Hematopoietic multipotent progenitor cell treated with erythropoietin and hydrocortisone succinate and interleukin-3 and kit ligand, for 6 days (in vitro differentiated cells): ENCODE measurements at places on chromosomes 7 and 10.

DNA sequence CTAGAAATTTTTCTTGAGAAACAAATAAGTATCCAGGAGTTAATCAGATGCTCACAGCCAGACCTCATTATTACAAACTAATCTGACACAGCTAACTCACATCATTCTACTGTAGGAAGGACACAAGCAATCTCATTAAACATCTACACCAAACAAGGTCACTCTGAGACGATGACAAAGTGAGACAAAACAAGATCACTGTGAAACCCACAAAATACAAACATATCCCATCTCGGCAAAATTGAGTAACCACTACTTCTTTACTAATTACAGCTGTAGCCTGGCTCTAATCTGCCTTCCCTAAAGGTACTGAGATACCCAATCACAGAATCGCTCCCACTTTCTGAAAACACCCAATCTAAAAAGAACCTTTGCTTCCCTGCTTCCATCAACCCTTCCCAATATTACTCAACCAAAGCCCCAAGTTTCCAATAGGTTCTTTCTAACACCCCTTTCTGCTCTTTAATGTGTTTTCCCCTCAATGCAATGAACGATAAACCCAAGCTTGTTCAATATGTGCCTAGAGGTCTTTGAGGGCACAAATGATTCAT, 26.9 kb downstream of the CCDC6 start:
- no peak for DNase-seq

DNA sequence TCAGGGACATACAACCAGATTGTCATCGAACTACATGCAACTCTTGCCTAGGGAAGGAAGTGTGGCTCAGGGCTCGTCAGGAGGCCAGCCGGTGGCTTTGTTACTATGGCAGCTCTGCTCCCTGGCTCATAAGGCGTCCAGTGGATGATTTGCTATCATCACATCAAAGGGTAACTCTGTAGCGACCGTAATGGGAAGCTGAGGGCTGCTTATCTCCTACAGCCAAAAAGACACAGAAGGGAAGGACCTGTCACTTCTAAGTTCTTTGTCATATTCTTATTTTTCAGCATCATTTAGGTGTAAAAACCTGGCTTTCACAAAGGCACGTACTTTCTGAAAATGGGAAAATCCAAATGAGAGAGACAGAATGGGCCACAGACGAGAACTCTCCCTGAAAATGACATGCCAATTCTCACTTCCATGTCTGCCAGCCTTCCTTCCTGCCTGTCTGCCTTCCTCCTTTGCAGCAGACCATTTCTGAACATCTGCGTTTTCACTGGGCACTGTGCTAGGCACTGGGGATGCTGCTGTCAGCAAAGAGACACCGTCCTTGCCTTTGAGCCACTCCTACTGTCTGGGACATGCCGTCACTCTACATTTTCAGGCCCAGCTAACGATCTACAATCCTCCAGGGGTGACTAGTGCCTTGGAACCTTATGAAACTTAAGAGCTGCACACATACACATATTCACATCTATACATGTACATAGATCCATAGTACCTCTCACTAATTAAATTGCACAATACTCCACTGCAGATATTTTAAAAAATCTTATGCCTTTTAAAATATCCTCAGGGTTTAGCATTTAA, 26.9 kb downstream of the ENKUR start:
- DNase-seq: peak; percentile 81

DNA sequence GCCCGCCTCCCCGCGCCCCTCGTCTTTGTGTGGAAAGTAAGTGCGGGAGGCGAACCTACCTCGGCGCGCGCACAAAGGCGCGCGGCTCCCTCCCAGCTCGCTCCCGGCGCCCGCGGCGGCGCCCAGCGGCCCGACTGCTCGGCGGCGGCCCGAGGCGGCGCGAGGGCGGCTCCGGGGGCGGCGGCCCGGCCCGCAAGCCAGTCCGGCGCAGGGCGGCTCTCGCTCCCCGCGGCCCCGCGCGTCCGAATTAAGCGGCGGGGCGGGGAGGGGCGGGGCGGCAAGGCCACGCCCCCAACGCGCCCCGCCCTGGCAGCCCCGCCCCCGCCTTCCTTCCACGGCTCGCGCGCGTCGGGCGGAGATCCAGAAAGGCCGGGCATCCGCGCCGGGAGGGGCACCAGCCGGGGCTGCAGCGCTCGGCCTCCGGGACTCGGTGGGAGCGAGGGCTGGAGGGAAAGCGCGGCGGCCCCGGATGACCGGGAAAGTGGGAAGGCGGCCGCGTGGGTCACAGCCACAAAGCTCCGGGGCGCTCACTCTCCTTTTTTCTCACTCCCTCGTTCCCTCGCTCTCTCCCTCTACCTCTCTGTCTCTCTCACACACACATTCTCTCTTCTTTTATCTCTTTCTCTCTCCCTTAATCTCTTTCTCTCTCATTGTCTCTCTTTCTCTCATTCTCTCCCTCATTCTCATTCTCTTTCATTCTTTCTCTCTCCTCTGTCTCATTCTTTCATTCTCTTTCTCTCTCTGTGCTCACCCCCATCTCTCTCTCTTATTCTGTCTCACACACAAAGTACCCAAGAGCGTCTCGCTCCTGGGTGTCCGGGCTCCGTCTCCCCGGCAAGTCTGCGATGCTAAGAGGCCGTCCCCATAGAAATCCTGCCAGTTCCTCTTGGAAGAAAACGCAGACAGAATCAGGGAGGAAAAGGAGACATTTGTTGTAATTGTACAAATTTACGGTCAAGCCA, 170.2 kb downstream of the FAM107B start:
- DNase-seq: peak; percentile 82

DNA sequence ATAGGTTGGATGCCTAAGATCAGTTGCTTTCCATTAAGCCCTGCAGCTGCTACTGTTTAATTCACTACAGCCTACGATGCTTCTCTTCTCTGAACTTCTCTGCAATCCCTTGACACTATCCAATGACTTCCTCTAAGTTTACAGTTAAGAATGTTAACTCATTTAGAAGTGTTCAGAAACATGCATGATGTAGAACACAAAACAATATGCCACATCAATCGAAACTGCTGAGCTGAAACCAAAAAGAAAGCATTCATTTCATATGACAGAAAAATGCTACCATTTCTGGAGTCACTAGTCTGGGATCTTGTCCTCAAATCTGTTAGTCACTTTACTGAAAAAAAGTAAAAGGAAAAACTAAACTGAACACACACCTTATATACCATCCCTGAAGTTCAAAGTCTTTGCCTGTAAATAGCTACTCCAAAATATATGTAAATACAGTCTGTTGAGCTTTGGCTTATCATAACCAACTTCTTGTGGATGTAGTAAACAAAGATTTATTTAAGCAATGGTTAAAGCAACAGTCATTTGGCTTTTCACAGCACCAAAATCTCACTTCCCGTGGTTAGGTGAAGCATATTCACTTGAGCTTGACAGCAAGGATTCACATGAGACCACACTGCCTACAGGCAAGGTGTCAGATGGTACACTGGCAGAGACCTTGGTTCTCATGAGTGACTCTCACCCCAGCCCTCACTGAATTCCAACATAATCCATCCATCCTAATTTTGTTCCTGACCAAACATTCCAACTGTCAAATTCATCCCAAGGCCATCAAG, 187.0 kb downstream of the PPP1R17 start:
- DNase-seq: no peak

- no peak for DNase-seq
Observed at GRCh38 chr7:155587486-155587885, 41.1 kb upstream of the CNPY1 start.

DNA sequence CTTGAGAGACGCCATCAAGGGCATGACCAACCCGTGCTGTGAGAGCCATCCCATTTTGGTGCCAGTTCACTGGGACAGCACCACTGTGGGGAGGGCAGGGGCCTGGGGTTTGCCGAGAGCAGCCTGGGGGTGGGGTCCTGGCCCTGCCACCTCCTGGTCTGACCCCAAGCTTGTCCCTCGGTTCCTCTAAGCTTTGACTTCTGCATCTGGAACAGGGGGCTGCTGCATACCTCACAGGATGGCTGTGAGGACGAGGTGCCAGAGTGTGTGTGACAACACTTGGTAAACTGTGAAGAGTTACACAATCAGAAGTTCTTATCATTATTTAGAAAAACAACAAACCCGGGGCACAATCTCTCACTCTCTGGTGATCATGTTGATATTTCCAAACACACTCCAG, 89.9 kb downstream of the CRTAC1 start:
- no peak for DNase-seq

DNA sequence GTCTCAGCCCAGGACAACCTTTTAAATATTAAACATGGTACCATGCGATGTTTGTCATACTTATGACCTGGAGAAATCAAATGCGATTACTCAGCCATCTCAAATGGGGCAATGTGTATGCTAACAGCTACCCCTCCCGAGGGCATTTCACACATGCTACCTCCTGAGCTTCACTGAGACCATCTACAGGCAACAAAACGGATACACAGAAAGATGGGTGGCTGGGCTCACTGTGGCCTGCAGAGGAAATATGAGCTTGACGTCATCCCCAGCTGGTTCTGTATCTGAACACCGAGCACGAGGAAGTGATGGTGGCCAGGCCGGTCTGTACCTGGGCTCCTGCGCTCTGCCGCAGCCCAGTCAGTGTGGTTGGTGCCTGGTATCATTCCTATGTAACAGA, 374.3 kb downstream of the RPS24 start:
- no peak for DNase-seq

DNA sequence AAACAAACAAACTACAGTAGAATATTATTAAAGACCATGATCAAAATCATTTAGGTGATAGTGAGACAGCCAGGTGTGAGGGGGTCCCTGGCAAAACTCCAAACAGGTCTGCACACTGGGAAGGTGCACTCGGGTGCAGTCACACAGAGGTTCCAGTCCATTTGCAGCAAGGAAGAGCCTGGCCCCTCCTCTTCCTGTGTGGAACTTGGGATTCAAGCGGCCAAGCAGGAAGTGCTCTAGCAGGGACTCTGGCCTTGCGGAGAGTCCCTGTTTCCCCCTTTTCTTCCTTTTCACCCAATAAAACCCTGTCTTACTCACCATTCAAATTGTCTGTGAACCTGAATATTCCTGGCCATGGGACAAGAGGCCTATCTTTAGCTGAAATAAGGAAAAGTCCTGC, 181.8 kb downstream of the LRRTM3 start:
- no peak for DNase-seq
